Cardiac muscle cell (in vitro differentiated cells and primary cell): ENCODE measurements at places on chromosomes 16 and 17. TPM values are rescaled to one million over a fixed set of nuclear protein-coding genes. Genes with fewer than 3 reads are reported as not detected.

Gene MTMR4
- 29.9 and 47.7 TPM in 2 replicates for total RNA-seq

DNA sequence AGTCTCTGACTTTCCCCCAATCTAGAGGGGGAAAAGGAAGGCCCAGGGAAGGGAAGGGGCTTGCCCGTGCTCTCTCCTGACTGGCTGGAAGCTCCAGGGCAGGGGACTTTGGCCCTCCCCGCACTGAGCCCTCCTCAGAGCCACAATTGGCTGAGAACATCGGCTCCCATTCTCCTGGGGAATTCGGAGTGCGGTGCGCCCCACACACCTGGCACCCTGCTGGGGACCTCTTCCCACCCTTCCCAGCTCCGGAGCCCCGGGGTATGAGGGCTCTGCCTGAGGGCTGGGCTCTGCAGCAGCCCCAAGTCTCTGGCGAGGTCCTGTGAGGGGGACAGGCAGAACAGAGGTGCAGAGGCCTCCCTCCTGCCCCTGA is 36.0 kb downstream of the PIMREG start:
- no peak for DNase-seq

Gene STAC2
- 0.21 and 0.56 TPM in 2 replicates for total RNA-seq

DNA sequence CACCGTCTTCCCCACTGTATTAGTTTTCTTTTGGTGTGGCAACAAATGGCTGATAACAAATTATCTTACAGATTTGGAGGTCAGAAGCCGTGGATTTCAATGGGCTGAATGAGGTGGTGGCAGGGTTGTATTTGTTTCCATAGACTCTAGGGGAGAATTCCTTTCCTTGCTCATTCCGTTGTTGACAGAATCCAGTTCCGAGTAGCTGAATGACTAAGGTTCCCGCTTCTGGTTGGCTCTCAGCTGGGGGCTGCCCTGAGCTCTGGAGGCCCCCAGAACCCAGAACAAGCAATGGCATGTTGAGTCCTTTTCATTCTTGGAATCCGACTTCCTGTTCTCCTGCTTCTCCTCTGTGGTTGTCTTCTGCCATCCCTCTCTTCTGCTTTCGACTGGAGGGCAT is 280.4 kb downstream of the SNX29 start:
- no peak for DNase-seq

- no peak for DNase-seq
These were observed 24.6 kb downstream of the ZFHX3 start for GRCh38 chr16:73023320-73023719.

GRCh38 chr17:36195434-36196130 is 976 bp downstream of the CCL3L1 start:
- DNase-seq = no peak

- DNase-seq = no peak
These were observed 44.2 kb downstream of the LYRM9 start for GRCh38 chr17:27848931-27849330.
